ENCODE measurements at places on chromosomes 16 and 17.

DNA sequence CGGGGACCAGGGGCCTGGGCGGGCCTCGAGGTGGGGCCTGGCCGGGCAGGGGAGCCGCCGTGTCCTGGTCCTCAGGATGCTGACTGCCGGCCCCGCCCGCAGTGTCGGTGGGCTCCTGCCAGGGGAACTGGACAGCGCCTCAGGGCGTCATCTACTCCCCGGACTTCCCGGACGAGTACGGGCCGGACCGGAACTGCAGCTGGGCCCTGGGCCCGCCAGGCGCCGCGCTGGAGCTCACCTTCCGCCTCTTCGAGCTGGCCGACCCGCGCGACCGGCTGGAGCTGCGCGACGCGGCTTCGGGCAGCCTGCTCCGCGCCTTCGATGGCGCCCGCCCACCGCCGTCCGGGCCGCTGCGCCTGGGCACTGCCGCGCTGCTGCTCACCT lies 2.3 kb upstream of the PAQR4 start:
- no peak for DNase-seq

GRCh38 chr16:62077998-62078397 lies 41.8 kb upstream of the CDH8 start:
- DNase-seq = no peak

DNA sequence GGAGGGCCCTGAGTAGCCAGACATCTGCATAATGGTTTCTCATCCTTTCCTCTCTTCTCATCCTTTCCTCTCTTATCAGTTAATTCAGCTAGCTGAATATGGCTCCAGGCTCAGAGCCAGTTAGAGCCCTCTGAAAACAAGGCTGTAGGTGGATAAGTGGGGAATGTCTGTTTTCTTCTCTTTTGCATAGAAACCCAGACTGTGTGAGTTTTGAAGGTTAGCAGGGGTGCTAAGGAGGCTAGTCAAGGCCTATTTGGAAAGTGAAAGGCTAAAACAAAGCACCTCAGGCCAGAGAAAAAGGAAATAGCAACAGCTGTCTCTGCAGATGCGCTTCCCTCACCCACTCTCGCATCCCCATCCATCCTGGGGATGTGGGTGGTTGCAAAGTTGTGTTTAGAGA lies 420.9 kb downstream of the SHISA9 start:
- no peak for DNase-seq

DNA sequence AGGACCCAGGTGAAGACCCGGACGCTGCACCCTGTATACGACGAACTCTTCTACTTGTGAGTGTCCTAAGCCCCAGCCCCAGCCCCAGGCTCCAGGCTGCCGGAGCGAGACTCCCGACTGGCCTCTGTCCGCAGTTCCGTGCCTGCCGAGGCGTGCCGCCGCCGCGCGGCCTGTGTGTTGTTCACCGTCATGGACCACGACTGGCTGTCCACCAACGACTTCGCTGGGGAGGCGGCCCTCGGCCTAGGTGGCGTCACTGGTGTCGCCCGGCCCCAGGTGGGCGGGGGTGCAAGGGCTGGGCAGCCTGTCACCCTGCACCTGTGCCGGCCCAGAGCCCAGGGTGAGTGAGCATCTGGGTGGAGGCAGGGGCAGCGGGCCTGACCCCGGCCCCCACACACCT lies 3.7 kb downstream of the TSR3 start:
- DNase-seq = no peak

GRCh38 chr16:4477966-4478365 lies 1.8 kb downstream of the HMOX2 start:
- peak; percentile 67 for DNase-seq

- DNase-seq = no peak
These were observed 52.4 kb downstream of the PLD6 start for GRCh38 chr17:17153709-17154108.

GRCh38 chr17:18977021-18977420 lies 25.1 kb downstream of the SLC5A10 start:
- DNase-seq = no peak

DNA sequence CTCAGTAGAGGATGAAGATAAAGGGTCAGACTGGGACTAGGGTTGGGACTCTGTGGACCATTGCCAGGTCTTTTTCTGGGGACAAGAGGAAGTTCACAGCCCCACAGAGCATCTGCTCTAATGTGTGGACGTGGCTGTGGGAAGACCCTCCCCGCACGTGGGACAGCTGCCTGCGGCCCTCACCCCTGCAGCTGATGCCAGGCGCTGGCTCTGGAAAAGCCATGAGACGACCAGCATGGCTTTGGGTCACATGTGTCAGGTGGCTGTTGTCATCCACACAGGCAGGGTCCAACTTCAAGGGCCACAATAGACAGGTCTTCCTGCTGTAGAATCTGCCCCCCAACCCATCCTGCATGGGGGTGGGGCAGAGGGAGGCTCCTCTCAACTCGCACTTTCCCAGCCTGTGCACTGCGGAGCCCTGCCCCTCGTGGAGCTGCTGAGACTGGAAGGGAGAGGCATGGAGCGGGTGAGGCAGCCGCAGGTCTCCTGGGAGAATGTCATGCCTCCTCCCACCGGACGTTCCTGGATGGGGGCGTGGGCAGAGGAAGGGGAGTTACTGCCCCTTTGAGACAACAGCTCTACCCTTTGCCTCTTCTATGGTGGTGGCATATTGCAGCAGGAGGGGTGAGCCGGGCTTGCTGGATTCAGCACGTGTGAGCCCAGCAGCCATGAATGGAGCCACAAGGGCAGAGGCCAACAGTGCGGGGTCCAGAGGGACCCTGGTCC lies 53.4 kb downstream of the PIMREG start:
- no peak for DNase-seq

GRCh38 chr17:18322522-18322921 lies 7.4 kb downstream of the SMCR8 start:
- no peak for DNase-seq

GRCh38 chr17:5361426-5361825 lies 58.0 kb downstream of the NUP88 start:
- no peak for DNase-seq

DNA sequence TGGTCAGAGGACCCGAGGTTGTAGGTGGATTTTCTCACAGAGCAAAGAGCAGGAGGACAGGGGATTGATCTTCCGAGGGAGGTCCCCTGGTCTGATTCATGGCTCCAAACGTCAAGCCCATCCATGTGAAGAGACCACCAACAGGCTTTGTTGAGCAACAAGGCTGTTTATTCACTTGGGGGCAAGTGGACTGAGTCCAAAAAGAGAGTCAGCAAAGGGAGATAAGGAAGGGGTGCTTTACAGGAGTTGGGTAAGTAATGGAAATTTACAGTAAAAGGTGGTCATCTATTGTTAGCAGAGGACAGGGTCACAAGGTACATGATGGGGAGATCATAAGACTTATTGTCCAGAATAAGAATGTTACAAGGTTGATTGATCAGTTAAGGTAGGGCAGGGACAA lies 2285.8 kb downstream of the TP53TG3F start:
- DNase-seq = no peak

DNA sequence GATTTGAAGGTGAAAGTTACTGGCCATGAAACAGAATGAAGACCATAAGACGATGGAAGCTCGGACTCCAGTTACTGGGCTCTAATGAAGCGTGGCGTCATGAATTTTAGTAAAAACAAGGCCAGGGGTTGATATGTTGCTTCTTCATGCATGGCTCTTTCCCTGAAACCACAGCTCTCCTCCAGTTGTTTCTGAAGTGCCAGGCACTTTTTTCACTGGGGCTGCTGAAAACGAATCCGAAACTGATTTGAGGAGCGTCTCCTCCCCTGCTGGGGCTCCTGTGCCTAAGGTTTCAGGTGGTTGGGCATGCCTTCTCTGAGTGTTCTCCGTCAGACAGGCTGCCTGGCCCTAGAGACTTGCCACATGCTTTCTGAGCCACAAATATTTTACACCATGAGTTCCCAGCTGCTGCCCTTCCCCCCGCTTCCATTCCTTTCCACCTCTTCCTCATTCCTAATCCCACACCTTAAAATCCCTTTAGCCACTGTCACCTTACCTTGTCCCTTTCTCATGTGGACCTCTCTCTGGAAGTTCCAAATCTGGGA lies 3.7 kb upstream of the MYL4 start:
- peak; percentile 35 for DNase-seq

DNA sequence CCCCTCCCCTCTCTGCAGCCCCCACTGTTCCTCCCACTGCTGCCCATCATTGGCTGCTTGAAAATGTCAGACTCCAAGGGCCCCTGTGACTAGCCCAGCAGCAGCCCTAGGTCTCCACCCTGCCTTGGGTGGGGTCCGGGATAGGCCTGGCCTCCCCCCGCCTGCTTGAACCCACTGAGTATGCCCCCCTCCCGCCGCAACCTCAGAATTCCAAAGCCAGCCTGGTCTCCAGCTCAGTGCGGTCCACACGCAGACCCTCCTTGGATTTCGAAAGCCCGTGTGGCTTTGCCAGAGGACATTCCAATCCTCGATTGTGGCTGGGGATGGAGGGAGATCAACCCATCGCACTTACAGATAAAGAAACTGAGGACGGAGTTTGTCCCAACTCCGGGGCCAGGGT lies 6.4 kb downstream of the DPEP1 start:
- DNase-seq = no peak

- peak; percentile 32 for DNase-seq
These were observed 117.7 kb downstream of the USP22 start for GRCh38 chr17:20925091-20925490.

DNA sequence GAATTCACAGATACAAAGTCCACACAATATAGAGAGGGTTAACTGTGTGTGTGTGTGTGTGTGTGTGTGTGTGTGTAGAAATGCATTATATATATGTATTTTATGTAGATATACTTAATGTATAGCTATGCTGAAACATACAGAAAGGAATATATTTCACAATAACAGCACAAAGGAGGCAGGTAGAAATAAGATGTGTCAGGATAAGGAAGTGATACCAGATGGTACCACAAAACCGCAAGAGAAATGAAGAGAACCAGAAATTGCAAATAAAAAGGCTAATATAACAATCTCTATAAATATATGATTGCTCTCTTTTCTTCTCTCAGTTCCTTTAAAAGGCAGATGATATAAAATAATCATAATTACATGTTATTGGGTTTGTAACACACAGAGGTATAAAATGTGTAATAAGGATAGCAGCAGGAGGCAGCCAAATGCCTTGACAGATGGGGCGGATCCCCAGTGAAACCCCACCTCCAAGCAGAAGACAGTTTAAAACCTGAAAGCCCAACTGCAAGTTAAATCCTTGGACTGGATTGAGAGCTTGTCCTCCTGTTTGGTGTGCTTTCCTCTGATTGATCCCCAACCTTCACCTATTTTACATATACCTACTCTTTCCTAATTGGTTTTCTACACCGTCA lies 365.4 kb upstream of the C16orf82 start:
- no peak for DNase-seq

DNA sequence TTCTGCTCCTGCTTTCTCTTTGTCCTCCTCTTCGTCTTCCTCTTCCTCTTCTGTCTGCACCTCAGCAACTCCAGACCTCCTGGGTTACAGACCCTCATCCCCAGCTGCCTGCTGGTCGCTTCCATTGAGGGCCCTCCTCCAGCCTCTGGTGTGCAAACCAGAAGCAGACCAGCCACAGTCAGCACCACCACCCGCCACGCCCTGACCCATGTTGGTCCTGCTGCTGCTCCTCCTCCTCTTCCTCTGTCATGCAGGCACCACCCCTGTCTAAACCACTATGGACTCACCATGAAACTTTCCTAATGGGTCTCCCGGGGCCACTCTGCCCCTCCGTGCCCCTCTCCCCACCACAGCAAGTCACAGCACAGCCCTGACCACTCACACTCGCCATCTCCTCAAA lies 11.4 kb upstream of the OGFOD3 start:
- DNase-seq = no peak

DNA sequence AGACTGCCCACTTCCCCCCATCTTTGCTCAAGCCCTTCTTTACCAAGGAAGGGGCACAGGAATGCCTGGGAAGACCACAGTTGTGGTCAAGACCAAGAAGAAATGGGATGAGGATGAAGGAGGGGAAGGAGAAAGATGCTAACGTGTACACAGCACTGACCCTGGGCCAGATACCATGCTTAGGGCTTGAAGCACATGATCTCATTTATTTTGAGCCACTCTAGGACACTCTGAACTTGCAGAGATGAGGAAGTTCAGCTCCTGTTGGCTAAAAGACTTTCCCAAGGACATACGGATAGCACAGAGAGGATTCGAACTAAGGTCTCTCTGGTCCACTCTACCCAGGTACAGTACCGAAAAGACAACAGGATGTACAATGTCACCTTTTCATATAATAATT lies 42.6 kb downstream of the PIK3R5 start:
- no peak for DNase-seq

DNA sequence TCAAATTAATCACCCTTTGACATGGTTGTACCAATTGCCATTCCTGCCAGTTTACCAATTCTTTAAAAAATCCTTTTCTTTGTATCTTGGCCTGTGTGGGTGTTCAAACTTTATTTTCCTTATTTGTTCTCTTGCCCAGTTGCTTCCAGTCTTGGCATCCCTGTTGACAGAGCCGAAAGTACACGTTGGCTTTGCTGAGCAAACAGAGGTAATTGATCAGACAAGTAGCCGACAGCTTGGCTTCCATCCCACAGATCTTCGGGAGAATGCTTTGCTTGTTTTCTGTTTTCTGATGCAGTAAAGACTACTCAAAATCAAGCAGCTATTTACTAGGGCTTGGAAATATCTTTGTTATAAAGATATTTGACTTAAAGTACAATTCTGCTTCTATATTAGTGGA lies 506.8 kb upstream of the SALL1 start:
- no peak for DNase-seq
